ENCODE measurements at places on chromosomes 12 and 14. TPM values are rescaled to one million over a fixed set of nuclear protein-coding genes. Genes with fewer than 3 reads are reported as not detected.

DNA sequence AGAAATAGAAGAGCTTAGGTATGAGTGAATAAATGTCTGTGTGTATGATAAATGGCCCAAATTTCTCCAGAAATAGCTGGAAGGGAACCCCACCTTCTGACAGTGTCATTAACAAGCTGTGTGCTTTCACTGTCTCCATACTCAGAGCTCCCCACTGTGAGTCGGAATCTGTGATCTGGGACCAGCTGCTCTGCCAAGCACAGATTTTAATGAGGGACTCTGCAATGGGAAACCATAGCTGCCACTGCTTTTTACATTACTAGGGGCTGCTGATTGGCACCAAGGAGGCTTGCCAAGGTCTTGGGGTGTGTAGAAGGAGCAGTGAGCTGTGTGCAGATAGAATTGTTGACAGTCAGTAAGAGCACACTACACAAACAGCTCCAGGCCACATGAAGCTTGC, 244.2 kb upstream of the CCDC196 start:
- H3K4me3 ChIP-seq, result no peak overlapping the region
- DNase-seq, result no peak
- H3K36me3 ChIP-seq, result no peaks in the 10 kb centered on the region
- H3K4me1 ChIP-seq, result peaks cover 5% of the 10 kb centered on the region

DNA sequence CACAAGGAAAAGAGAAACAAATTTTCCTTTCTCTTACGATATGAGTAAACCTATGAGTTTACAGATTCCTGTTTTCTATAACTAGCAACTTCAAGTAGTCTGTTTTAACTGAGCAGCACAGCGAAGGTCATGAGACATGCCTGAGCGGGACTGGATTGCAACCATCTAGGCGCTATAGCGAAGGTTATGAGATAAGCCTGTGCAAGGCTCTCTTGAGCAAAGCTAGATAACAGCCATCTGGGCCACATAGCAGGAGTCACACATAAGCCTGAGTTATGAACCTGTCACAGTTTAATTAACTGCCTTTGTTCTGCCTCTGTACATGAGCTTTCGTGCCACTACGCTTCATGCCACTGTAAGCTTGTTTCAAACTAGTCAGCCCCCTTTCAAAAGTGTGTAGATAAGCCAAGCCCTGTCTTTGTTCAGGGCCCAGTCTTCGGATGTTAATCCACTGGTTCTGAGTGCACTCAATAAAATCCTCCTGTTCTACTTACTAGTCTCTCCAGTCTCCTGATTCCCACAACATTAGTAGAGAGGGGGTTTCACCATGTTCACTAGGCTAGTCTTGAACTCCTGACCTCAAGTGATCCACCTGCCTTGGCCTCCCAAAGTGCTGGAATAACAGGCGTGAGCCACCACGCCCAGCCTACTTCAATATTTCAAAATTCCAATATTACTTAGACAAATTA, 47.1 kb downstream of the SEC23A start:
- H3K27me3 ChIP-seq, result no peaks in the 10 kb centered on the region
- no peak for DNase-seq
- H3K27ac ChIP-seq, result no peak overlapping the region
- no peaks in the 10 kb centered on the region for H3K4me1 ChIP-seq
- peaks cover 61% of the 10 kb centered on the region for H3K36me3 ChIP-seq

DNA sequence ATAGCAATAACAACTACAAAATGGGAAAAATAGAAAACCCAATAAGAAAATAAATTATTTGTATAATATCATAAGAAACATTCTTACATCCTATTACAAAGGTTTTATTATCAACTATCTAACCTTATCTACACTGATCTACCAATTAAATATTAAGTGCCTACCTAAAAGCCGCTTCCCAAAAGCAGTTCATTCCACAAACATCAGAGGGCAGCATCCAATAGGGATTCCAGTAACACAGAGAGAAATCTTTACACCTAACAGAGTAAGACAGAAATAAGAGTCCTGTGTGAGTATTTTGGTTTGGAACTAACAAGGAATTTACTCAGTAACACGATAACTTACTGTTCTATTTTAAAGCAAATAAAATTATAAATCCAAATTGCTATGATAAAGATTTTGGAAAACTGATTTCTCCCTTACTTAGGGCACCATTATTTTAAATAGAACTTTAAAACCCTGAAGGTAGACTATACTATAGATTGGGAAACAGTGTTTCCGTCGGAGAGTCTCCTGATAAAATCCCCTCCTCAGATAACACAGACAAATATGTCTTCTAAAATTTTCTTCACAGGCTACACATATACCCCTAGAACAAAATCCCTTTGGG, 15.0 kb downstream of the GXYLT1 start:
- no peak for DNase-seq
- H3K27ac ChIP-seq, result no peak overlapping the region
- H3K4me1 ChIP-seq, result peaks cover 15% of the 10 kb centered on the region
- H3K27me3 ChIP-seq, result no peaks in the 10 kb centered on the region
- peaks cover 7% of the 10 kb centered on the region for H3K36me3 ChIP-seq

DNA sequence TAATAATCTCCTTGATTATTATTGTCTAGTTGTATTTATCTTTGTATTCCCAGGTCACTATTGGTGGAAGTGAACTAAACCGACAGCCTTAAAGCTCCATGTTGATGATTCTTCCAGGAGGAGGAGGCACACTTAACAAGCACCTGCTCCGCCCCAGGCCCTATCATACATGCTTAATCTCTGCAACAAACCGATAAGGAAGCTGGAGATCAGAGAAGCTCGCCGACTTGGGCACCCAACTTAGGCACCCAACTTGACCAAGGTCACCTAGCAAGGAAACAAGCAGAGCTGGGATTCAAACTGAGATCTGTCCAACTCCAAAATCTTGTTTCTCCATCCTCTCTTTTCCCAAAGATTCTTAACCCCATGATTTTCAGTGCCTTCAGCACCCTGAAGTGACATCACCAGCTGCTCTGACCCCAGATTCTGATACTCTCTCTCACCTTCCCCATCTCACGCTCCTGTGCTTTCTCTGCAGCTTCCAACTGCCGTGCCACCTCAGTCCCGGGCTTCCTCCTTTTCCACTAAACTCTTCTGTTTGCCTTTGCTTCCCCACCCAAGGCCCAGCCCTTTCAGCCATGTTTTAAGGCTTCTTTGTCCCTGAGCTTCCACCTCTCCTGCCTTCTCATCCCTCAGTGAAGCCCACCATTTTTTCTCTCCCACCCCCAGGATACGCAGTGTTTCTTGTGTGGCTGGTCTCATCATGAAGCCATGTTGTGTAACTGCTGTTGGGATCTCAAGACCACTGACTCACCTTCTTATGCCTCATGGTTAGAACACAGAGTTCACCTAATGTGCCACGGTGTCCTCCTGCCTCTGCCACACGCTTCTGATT, 6.6 kb upstream of the KRT18 start:
- peaks cover 44% of the 10 kb centered on the region for H3K4me1 ChIP-seq
- DNase-seq, result no peak
- no peaks in the 10 kb centered on the region for H3K27me3 ChIP-seq
- no peak overlapping the region for H3K4me3 ChIP-seq
- H3K27ac ChIP-seq, result peak overlapping the region; percentile 99

DNA sequence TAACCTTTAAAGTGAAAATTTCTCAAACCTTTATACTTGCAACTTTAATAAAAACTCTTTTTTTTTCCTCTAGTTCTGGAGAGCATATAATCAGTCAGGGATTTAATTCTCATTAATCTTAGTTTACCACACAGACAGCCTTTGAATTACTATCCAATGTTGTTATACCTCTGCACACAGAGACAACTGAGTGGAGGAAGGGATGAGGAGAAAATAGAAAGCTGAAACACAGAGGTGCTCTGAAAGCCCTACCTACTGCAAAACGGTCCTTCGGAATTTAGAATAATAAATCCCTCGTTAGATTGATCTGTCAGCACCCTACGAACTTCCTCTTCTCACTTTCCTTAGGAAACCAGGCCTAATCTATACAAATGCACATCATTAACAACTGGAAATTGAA, 122.1 kb downstream of the STXBP6 start:
- peaks cover 6% of the 10 kb centered on the region for H3K36me3 ChIP-seq
- no peak overlapping the region for H3K27ac ChIP-seq
- H3K27me3 ChIP-seq, result no peaks in the 10 kb centered on the region
- no peak for DNase-seq
- H3K4me1 ChIP-seq, result peaks cover 15% of the 10 kb centered on the region

GRCh38 chr14:105929327-105930081, 403.1 kb downstream of the TMEM121 start:
- no peak overlapping the region for H3K4me3 ChIP-seq
- H3K27ac ChIP-seq, result no peak overlapping the region
- no peaks in the 10 kb centered on the region for H3K36me3 ChIP-seq
- H3K4me1 ChIP-seq, result no peaks in the 10 kb centered on the region
- H3K27me3 ChIP-seq, result no peaks in the 10 kb centered on the region
- peak; percentile 39 for DNase-seq

The CIDEB gene
- total RNA-seq, result 11.1 TPM

The GPD1 gene
- 9.0 TPM for total RNA-seq
